GM12878 (cell line): ENCODE measurements at places on chromosomes 16 and 17. TPM values are rescaled to one million over a fixed set of nuclear protein-coding genes. Genes with fewer than 3 reads are reported as not detected.
A peak's percentile ranks its signal among the peaks of the same experiment; 100 is the strongest.

The LCMT1 gene
- polyA plus RNA-seq: 44.9 and 45.6 TPM in 2 replicates

The CCL3 gene
- 96.5 and 101 TPM in 2 replicates for polyA plus RNA-seq

The CBX2 gene
- polyA plus RNA-seq: 4.5 and 5.8 TPM in 2 replicates

The KRTAP4-4 gene
- polyA plus RNA-seq: not detected in 2 replicates

The ZFPM1 gene
- polyA plus RNA-seq: 0.03 and 0.15 TPM in 2 replicates

The LPO gene
- 0.11 TPM in 1 of 2 replicates, not detected in the other for polyA plus RNA-seq

The ZG16 gene
- polyA plus RNA-seq: not detected in 2 replicates

The CA7 gene
- polyA plus RNA-seq: not detected in 2 replicates

The TK1 gene
- 170 and 175 TPM in 2 replicates for polyA plus RNA-seq

GRCh38 chr16:79008036-79008868 is 592.3 kb downstream of the MAF start:
- no peak overlapping the region for H3K27ac ChIP-seq
- H3K27me3 ChIP-seq: no peaks in the 10 kb centered on the region; the same call in 1 of the 2 replicates
- peaks cover 6% of the 10 kb centered on the region for H3K4me1 ChIP-seq
- H3K36me3 ChIP-seq: no peaks in the 10 kb centered on the region
- no peak overlapping the region for H3K4me3 ChIP-seq
- no peak for DNase-seq

GRCh38 chr16:23081675-23082119 is 67.6 kb downstream of the USP31 start:
- H3K4me1 ChIP-seq: no peaks in the 10 kb centered on the region
- no peaks in the 10 kb centered on the region for H3K27me3 ChIP-seq
- H3K36me3 ChIP-seq: peaks cover 10% of the 10 kb centered on the region
- no peak for DNase-seq
- H3K4me3 ChIP-seq: no peak overlapping the region

GRCh38 chr17:77516902-77517301 is 376.1 kb downstream of the SEC14L1 start:
- H3K27me3 ChIP-seq: no peaks in the 10 kb centered on the region; the same call in 1 of the 2 replicates
- H3K4me1 ChIP-seq: no peaks in the 10 kb centered on the region

- H3K36me3 ChIP-seq: no peaks in the 10 kb centered on the region
- no peak for DNase-seq
- no peak overlapping the region for H3K4me3 ChIP-seq
Measured at GRCh38 chr17:80588702-80589383, 44.2 kb downstream of the RPTOR start.

DNA sequence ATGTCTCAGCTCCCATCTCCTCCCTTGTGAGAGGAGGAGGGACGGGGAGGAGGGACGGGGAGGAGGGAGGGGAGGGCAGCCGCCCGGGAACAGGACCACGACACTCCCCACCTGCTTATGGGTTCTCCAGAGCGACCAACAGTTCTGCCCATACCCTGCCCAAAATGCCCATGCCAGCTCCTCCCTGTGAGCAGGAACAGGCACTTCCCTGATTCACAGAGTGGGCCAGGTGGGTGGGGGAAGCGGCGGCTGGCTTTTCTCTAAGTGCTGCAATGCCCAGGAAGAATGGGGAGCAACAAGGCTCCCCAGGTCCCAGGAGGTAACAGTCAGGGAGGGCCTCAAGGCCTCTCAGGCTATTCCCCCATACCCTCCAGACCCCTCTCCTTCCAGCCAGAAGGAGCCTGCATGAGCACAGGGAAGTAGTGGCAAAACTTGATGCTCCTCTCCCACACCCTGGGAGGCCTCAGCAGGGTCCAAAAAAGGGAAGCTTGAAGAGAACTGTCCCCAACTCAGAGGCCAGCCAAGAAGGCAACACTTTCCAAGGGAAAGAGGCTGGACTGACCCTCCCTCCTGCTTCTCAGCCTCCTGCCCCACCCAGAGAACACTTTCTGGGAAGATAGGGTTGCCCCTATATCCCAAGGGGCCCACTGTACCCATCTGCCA is 53.8 kb downstream of the MYO18A start:
- no peaks in the 10 kb centered on the region for H3K27me3 ChIP-seq
- no peak for DNase-seq
- H3K4me3 ChIP-seq: no peak overlapping the region
- no peaks in the 10 kb centered on the region for H3K4me1 ChIP-seq

- H3K4me1 ChIP-seq: peaks cover 20% of the 10 kb centered on the region
- H3K27me3 ChIP-seq: no peaks in the 10 kb centered on the region
- DNase-seq: no peak
Measured at GRCh38 chr17:73284906-73285602, 23.4 kb upstream of the CPSF4L start.

DNA sequence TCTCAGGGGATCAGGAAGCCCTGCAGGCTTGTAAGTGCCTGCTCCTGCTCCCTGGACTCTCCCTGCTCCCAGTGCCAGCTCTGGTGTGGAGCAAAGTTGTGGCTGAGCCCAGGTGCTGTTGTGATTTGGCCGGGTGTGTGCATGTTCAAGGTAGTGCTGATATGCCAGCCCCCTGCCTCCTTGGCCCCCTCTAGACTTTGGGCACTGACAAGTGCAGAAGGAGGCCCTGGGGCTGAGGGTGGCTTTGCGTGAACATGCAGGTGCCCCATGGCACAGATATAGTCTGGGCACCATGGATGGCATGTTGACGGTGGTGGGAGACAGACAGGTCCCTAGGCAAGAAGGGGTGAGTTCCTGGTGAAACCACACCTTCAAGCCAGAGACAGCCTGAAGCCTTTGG is 441.6 kb upstream of the CDH8 start:
- H3K27ac ChIP-seq: no peak overlapping the region
- no peaks in the 10 kb centered on the region for H3K27me3 ChIP-seq
- no peaks in the 10 kb centered on the region for H3K36me3 ChIP-seq
- no peak overlapping the region for H3K4me3 ChIP-seq
- DNase-seq: no peak

- no peaks in the 10 kb centered on the region for H3K4me1 ChIP-seq
- no peaks in the 10 kb centered on the region for H3K27me3 ChIP-seq
- no peak overlapping the region for H3K4me3 ChIP-seq
- H3K27ac ChIP-seq: no peak overlapping the region
- no peak for DNase-seq
Measured at GRCh38 chr17:32688221-32688620, 188.7 kb downstream of the MYO1D start.

- no peaks in the 10 kb centered on the region for H3K4me1 ChIP-seq
- H3K36me3 ChIP-seq: no peaks in the 10 kb centered on the region
- no peak for DNase-seq
- no peaks in the 10 kb centered on the region for H3K27me3 ChIP-seq
Measured at GRCh38 chr16:60788631-60789030, 1247.6 kb downstream of the CDH8 start.

- peaks cover 10% of the 10 kb centered on the region; the same call in 1 of the 2 replicates for H3K36me3 ChIP-seq
- 0 out of 2 replicates have a peak overlapping the region, but pooled peaks have one; percentile 42 for H3K27ac ChIP-seq
- no peak overlapping the region for H3K4me3 ChIP-seq
Measured at GRCh38 chr16:24005577-24005976, 169.8 kb downstream of the PRKCB start.

- no peak for DNase-seq
- no peaks in the 10 kb centered on the region for H3K36me3 ChIP-seq
- H3K27me3 ChIP-seq: no peaks in the 10 kb centered on the region
Measured at GRCh38 chr17:3035256-3035967, 28.0 kb downstream of the OR1D5 start.

- H3K27me3 ChIP-seq: no peaks in the 10 kb centered on the region; the same call in 1 of the 2 replicates
- no peak for DNase-seq
- H3K4me3 ChIP-seq: no peak overlapping the region
- no peak overlapping the region for H3K27ac ChIP-seq
- H3K36me3 ChIP-seq: no peaks in the 10 kb centered on the region
Measured at GRCh38 chr17:5913032-5913531, 157.1 kb upstream of the WSCD1 start.

GRCh38 chr16:24685539-24686432 is 43.7 kb upstream of the TNRC6A start:
- no peak overlapping the region for H3K27ac ChIP-seq
- no peaks in the 10 kb centered on the region for H3K4me1 ChIP-seq
- DNase-seq: no peak
- no peaks in the 10 kb centered on the region for H3K36me3 ChIP-seq
- H3K27me3 ChIP-seq: no peaks in the 10 kb centered on the region

- no peak for DNase-seq
- H3K4me3 ChIP-seq: no peak overlapping the region
- no peaks in the 10 kb centered on the region for H3K27me3 ChIP-seq
Measured at GRCh38 chr17:27455236-27455913, 873 bp upstream of the KSR1 start.

DNA sequence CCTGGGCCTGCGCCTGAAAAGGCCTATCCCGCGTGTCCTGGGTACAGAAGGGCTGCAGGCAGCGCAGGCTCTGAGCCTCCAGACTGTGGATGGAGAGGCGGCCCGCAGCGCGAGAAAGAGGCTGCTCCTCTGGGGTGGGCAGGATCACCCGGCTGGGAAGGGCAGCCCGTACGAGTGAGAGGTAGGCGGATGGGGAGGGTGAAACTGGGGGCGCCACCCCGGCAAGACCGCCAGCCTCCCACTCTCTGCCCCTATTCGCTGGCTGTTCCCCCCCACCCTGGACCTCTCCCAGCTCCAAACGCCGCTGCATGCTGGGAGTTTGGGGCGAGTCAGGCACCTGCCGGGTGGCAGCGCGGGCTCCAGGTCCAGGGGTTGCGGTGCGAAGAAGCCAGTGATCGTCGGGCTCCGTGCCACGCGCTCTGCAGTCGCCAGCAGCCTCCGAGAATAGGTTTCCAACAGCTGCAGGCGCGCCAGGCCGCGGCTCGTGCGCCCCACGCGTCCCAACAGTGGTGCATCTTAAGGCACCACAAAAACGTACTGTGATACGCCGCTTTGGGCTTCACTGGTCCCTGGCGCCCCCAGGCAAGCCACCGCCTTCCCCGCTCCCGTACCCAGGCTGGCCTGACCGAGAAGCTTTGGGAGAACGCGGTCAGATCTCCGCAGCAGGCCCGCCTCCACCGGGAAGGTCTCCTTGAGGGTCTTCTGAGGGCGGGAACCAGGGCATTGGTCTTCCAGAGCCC is 1.1 kb downstream of the NOXO1 start:
- H3K4me1 ChIP-seq: peaks cover 18% of the 10 kb centered on the region
- no peak for DNase-seq
- H3K27ac ChIP-seq: no peak overlapping the region
- no peak overlapping the region for H3K4me3 ChIP-seq
- H3K27me3 ChIP-seq: 0 out of 2 replicates have a peak, but pooled peaks cover 5% of the 10 kb centered on the region

- H3K4me1 ChIP-seq: no peaks in the 10 kb centered on the region
- H3K4me3 ChIP-seq: no peak overlapping the region
- no peak for DNase-seq
- no peaks in the 10 kb centered on the region for H3K36me3 ChIP-seq
Measured at GRCh38 chr16:66620429-66620795, 15.9 kb downstream of the CMTM3 start.

- no peak overlapping the region for H3K27ac ChIP-seq
- H3K27me3 ChIP-seq: no peaks in the 10 kb centered on the region
- no peak overlapping the region for H3K4me3 ChIP-seq
- DNase-seq: no peak
- no peaks in the 10 kb centered on the region for H3K4me1 ChIP-seq
Measured at GRCh38 chr16:51951668-51952298, 595.2 kb downstream of the TOX3 start.

GRCh38 chr17:66791347-66791746 is 43.6 kb upstream of the CACNG5 start:
- H3K36me3 ChIP-seq: no peaks in the 10 kb centered on the region; the same call in 1 of the 2 replicates
- no peak for DNase-seq
- H3K4me1 ChIP-seq: no peaks in the 10 kb centered on the region
- H3K4me3 ChIP-seq: no peak overlapping the region
- no peaks in the 10 kb centered on the region for H3K27me3 ChIP-seq
- H3K27ac ChIP-seq: no peak overlapping the region
